Suprapubic skin (tissue), 4 donors: ENCODE measurements at places on chromosomes 7 and 10. TPM values are rescaled to one million over a fixed set of nuclear protein-coding genes. Genes with fewer than 3 reads are reported as not detected.

- no peak for DNase-seq
Observed at GRCh38 chr10:114635101-114635500, 23.0 kb downstream of the ABLIM1 start.

- no peak for DNase-seq
Observed at GRCh38 chr10:43403911-43404703, 4.9 kb downstream of the HNRNPF start.

DNA sequence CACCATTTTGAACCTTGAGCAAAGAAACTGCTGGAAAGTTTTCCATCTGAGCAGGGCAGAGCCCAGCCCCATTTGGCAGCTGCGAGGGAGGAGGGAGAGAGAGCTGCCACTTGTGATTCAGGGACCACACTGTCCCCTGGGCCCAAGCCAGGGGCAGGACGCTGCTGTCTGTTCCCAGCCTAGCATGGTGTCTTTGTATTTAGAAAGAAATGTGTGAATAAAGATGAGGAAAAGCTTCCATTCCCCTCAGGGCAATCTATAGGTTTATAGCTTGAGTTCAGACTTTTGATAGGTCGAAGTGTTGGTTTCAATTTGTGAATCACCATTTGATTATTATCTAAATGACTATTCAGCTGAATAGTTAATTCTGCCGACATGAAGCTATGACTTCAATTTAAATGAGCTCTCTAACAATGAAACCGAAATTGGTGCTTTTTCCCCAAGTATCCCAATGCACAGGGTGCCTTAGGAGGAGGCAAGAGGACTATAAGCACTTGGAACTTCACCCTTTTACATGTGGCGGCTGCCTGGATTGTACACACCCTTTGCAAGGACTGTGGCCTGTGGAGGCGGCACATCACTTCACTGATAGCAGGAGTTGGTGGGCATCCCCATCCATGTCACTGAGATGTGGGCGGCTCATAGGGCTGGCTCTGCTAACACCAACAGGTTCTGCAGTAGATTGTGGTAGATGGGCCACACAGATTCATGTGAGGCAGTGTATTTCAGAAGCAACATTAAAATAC lies 223.5 kb downstream of the CCDC3 start:
- no peak for DNase-seq

DNA sequence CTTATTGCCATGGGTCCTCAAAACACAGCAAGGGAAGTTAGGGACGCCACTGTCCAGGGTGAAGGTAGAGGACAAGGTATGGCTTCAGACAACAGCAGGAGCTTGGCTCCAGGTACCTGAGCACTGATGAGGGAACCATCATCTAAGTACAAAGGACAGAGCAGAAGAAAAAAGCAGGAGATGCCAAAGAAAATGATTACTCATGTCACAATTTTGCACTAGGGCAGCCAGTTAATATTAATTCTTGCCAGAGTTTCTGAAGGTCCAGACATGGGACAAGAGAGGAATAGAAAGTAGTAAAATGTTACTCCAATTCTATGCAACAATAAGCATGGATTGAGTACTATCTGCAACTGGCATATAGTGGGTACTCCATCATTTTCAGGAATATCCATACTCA lies 14.1 kb downstream of the PTN start:
- DNase-seq = no peak

- no peak for DNase-seq
Observed at GRCh38 chr10:2883238-2883637, 184.1 kb upstream of the PFKP start.

GRCh38 chr10:91444211-91445182 lies 34.4 kb downstream of the HECTD2 start:
- DNase-seq = no peak

DNA sequence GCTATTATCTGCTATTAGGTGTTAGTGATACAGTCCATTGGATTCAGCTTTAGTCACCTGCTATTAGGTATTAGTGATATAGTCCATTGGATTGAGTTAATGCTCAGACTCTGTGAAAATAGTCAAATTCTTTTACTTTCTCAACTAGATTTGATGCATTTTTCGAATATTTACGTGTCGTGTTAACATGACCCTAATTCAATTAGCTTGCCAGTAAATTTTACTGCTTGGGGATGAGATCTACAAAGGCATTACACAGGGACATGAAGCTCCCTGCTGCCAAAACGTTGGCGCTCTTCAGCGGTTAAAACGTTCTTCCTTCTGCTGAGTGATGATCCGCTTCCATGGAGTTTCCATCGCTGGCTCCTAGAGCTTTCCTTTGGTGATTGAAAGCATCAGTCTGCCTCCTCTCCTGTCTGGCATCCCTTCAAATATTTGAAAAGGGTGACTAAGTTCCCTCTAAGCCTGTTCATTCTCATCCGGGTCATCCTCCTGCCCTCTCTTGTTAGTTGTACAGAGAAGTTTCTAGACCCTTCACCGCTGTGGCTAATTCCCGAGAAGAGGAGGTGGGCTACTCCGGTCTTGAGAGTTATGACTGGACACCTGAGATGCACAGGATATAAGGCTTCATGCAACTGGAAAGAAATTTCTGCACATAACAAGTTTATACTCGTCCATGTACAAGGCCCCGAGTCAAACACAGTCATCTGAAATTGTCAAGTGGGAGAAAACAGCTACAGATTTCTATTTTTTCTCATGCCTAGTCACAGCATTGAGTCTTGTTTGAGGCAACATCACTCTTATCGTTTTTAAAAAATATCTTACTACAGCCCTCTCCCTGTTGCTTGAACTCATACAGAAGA lies 254.0 kb downstream of the KLF6 start:
- DNase-seq = no peak

TSPAN15 gene
- total RNA-seq = 8.5 TPM

SPDYE6 gene
- not detected for total RNA-seq

CLRN3 gene
- total RNA-seq = not detected

FAM25G gene
- 31.5 TPM for total RNA-seq

NUP42 gene
- total RNA-seq = 34.4 TPM

EMX2 gene
- 2.0 TPM for total RNA-seq

ZKSCAN1 gene
- 78.2 TPM for total RNA-seq

HOXA7 gene
- total RNA-seq = 14.8 TPM

SCIN gene
- total RNA-seq = 3.5 TPM

CALML3 gene
- 27.4 TPM for total RNA-seq
